ENCODE measurements at places on chromosomes 3 and 15.

DNA sequence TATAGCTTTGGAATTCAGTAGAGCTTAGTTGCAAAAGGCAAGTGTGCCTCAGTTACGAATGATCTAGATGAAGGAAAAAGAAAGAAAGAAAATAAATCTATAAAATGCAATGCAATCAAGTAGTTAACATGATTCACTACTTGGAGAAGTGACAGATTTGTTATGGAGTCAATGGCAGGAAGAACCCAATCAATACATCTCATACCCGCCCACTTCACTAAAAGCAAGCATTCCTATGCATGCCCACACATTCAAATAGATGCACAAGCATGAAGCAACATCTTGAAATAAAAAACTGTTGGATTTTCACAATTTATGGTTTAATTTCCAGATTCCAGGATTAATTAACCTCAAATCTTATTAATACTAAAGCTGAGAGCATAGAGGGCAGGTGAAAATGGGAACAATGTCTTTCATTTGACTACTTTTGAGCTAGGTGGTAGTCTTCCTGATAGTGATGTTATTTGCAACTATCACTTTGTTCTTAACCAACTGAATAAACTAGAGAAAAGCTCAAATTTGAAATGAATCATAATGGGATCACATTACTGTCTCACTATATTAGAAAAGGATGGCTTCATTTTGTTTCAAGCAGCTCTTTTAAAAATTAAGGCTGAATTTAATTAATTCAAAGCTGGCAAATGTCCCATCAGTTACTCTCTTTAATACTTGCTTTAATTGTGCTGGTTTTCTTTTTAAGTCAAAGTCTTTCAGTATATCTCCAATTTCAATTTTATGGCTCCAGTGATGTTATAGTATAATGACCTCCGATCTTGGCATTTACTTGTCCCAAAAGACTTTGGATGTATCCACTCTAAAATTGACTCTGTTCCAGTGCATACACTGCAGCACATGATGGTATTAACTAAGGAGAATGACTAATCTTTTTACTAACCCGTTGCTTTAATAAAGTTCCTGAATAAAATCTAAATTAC lies 46.7 kb upstream of the CCDC50 start:
- DNase-seq, result no peak

- DNase-seq, result no peak
Observed at GRCh38 chr3:111165411-111165810, 93.8 kb downstream of the NECTIN3 start.

- DNase-seq, result no peak
Observed at GRCh38 chr15:91114301-91114700, 14.2 kb downstream of the SV2B start.

- no peak for DNase-seq
Observed at GRCh38 chr3:14298442-14298841, 104.0 kb upstream of the SLC6A6 start.

DNA sequence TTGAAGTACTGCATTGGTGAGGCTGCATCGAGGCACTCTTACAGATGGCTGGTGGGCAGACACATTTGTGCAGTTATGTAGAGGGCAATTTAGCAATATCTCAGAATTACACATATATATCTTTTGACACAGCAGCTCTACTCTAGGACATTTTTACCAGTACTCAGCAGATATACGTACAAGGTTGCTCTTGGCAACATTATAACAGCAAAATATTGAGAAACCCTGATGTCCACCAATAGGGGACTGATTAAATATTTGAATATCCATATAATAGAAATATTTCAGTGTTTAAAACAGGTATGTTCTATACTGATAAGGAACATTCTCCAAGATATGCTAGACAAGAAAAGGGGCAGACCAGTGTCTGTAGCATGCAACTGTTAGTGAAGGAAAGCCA lies 7.9 kb upstream of the FBXO22 start:
- DNase-seq, result no peak

GRCh38 chr3:26438981-26439884 lies 183.3 kb upstream of the LRRC3B start:
- no peak for DNase-seq

DNA sequence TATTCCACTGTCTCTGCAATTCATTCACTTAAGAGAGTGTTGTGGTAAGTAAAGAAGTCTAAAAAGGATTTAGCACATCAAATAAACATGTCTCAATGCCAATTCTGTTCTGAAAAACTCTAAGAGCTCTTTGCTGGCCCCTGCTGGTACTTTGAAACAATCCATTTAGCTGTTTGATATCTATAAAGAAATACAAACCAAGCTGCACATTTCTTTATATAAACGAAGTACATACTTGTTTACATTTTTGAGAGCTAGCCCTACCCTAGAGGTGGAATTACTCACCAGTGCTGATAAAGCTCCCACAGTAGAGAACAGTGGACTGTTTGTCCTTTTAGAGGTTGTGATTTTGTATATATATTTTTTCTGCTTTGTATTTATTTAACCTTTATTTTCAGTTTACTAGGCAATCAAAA lies 75.5 kb downstream of the NEDD4 start:
- DNase-seq, result no peak

- DNase-seq, result no peak
Observed at GRCh38 chr15:67998599-67999133, 55.4 kb upstream of the PIAS1 start.

GRCh38 chr15:85036716-85037115 lies 55.1 kb downstream of the PDE8A start:
- no peak for DNase-seq

DNA sequence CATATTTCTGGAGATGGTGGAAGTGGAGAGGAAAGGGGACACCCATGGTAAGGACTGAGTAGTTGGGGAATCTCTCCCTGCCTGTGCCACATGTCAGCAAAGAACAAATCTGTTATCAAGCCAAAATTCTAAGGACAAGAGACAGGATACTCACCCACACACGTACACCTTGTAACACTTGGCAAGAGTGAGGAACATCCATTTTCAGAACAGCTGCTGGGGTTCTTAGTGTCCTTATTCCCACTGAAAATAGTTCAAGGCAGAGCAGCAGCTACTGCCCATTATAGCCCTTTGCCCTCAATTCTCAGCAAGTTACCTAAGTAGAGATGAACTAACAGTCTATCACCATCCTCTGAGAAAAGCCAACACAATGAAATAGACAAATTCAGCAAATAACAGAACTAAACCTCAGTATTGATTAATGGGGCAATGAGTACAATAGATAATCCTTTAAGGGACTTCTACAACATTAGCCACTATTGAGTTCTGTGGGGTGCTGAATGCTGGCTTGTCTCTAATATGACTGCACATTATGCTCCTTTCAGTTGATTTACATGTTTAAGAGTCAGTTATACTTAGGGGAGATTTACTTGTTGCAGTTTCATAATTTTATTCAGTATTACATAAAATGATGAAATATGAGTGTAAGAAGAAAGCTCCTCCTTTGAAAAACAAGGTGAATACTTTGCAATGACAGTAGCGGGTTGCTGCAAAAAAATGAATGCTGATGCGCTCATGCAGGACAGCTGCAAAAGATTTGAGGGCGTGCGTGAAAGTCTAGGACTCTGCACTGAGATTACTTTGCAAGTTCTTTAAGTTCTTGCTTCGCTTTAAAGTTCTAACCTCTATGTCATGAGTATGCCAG lies 22.4 kb downstream of the SENP5 start:
- DNase-seq, result no peak

GRCh38 chr3:47424434-47425382 lies 43.9 kb downstream of the PTPN23 start:
- no peak for DNase-seq

DNA sequence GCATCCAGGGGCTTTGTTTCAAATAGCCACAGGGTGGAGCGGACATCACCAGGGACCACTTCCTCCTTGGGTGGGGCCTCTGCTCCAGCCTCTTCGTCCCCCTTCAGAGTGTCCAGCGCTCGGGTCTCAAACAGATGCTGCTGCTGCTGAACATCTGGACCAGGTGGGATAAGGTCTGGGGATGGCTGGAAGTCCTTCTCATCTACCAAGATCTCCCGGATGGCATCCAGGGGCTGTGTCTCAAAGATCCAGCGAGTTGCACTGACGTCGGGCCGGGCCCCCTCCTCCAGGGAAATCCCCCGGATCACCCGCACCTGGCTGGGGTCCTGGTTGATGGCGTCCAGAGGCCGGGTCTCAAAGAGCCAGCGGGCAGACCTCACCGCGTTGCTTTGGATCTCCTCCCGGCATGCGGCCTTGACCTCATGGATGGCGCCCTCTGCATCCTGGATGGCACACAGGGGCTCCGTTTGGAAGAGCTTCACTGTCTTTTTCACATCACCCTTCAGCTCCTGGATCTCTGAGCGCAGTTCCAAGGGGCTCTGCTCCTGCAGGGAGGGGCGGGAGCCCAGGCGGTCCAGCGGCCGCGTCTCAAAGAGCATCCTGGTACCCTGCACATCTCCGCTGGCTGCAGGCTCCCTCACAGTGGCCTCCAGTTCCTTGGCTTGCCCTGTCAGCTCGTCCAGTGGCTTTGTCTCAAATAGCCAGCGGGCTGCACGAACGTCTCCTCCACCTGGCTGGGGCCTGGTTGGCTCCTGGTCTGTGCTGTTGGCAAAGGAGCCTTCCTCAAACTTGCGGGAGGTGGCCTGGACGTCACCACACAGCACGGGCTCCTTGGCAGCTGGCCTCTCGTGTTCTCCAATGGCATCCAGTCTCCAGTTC lies 3.9 kb downstream of the XIRP1 start:
- no peak for DNase-seq

GRCh38 chr3:15330031-15330596 lies 2.3 kb downstream of the SH3BP5 start:
- no peak for DNase-seq

GRCh38 chr15:71889385-71889784 lies 79.0 kb downstream of the NR2E3 start:
- DNase-seq, result no peak

DNA sequence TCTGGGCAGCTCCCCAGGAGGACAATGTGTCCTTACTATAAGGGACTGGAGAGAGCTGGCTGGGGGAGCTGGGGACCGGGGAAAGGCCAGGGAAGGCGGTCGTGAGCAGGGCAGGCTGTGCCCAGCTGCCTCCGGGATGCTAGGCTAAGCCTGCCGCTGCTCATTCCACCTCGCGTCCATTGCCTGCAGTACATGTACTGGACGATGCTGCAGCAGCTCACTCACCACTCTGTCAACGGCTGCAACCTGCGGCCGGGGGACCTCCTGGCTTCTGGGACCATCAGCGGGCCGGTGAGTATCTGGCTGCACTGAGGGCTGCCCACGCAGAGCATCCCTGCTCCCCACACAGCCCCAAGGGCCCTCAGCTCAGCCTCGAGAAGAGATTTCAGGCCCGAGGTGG lies 27.1 kb downstream of the FAH start:
- DNase-seq, result no peak

- DNase-seq, result no peak
Observed at GRCh38 chr3:183664913-183665381, 29.5 kb downstream of the KLHL24 start.
